Fibroblast of lung (primary cell): ENCODE measurements at places on chromosomes 1 and 21.

GRCh38 chr1:199734186-199734585, 293.3 kb upstream of the NR5A2 start:
- no peak for DNase-seq

- peak; percentile 41 for DNase-seq
Measured at GRCh38 chr1:200739702-200740570, 1.2 kb downstream of the CAMSAP2 start.

DNA sequence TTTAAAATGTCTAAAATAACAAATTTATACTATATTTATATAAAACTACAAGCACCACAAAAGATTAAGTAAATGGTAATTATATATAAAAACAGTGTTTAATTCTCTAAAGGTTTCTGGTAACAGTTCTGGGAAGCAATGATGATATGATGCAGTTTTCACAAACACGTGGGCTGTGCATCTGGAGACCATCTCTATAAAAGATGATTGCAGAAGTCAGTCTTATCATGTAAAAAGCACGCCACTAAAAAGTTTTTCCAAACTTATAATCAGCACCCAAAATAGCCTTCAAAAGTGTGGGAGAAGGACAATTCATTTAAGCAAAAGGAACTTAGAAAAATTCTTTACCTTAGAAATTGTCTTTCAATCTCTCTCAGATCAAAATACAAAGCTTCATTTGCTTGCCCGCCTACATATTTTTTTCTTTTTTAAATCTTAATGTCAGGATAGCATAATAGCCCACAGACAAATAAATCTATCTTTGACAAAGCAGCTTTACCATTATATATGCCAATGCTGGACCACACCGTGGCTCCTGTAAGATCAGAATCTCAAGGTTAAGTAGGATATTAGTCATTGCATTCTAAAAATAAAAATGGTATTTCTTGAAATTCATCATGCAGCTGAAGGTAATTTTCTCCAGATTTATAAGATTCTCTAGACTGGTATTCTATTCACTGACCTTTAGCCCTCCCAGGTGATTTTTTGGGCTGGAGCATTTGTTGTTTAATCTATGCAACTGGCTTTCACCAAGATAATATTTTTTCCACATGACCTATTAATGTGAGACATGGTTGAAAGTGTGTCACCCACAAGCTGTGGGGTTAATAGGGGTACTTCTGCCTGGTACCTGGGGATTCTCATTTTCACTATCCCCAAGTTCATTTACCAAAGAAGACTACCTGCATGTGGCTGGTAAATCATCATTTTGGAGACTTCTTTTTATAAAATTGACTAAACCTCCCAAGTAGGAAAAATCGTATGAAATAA, 189.6 kb upstream of the ST6GALNAC5 start:
- no peak for DNase-seq

DNA sequence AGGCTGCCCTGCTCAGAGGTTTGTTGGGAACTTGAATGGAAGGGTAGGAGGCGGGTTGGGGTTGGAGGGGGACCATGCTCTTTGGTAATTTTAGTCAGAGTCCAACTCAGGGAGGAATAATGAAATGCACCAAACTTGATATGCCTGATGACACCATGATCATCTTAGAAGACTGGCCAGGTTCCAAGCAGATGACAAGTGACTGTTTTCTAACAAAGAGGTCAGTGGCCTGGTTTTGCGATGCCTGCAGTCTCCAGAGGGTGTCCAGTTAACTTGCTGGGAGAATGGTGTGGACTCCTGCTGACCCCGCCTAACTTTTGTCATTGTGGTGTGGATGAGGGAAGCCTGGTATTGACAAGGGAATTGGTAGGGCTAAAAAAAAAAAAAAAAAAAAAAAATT, 12.4 kb downstream of the VANGL1 start:
- no peak for DNase-seq

GRCh38 chr1:25716320-25716719, 83.7 kb upstream of the SELENON start:
- DNase-seq, result no peak

DNA sequence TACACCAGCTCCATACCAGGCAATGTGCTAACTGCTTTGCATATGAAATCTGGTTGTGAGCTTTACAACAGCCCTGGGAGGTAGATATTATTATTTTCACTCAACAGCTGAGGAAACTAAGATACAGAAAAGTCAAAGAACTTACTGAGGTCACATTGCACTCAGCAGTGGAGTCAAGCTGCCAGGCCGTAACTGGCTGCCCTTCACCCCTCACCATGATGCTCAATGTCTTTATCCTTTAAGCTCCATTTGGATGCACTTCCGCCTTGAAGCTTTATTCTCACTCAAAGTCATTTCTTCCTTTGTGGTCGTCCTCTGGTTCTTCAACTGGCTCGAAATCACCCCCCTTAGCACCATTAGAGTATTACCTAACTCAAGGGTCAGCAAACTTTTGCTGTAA, 81.7 kb upstream of the RALGPS2 start:
- no peak for DNase-seq

DNA sequence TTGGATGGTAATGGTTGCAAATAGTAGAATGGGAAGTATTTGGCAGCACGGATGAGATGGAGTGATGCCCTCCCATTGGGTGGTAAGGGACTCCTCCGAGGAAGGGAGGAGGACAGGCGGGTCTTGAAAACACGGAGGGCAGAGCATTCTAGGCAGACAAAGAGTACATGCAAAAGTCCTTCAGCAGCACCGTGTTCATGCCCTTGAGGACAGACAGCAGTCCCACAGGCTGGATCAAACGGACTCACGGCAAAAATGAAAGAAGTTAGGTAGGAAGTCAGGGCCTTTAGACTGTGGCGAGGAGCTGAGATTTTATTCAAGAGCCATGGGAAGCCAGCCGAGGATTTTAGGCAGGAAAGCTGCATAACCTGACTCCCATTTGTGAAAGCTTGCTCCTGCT, 253.9 kb downstream of the RHOU start:
- DNase-seq, result no peak

DNA sequence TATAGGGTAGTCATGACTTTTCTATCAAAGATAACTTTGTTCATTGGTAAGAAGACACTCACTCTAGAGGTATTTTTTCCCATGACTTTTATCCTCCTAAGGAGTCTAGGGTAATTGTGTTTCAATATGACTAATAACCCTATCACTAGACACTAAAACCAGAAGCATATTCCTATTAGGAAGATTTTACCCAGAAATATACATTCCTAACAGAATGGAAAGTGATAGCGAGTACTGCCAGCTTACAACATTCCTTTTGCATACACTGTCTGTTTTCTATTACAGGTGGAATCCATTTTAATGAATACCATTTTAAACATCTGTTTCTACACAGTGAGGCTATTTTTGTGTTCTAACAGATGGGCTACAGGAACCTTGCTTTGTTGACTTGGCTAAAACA, 31.4 kb upstream of the C1orf185 start:
- peak; percentile 77 for DNase-seq

- no peak for DNase-seq
Measured at GRCh38 chr1:210917560-210918169, 216.3 kb downstream of the KCNH1 start.

- no peak for DNase-seq
Measured at GRCh38 chr1:211606332-211606913, 27.5 kb upstream of the SLC30A1 start.

DNA sequence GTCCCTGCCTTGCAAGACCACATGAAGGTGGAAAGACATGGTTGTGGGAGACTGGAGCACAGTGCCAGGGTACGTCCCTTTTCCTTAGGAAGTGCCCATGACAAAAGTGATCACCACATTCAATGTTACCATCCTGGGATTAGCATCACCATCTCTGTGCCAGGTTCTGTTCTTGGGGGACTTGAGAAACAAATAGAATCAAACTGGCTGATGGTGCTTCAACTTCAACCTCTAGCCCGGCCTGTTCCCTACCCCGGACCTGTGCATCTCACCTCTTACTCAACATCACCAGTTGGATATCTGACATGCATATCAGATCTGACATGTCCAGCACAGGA, 153.3 kb downstream of the GRIK3 start:
- DNase-seq, result no peak

DNA sequence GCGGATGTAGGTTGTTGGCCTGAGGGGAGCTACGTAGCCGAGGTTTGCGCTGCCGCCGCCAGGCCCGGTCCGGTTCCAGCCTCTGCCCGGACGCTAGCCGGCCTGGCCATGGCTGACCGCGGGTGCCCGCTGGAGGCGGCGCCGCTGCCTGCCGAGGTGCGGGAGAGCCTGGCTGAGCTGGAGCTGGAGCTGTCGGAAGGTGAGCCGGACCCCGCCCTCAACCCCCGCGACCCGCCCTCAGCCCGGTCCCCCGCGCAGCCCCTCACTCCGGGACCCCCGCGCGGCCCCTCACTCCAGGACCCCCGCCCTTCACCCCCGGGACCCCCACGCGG, 299 bp downstream of the DIP2A start:
- DNase-seq, result no peak

- no peak for DNase-seq
Measured at GRCh38 chr1:97960470-97960869, 39.6 kb upstream of the DPYD start.

DNA sequence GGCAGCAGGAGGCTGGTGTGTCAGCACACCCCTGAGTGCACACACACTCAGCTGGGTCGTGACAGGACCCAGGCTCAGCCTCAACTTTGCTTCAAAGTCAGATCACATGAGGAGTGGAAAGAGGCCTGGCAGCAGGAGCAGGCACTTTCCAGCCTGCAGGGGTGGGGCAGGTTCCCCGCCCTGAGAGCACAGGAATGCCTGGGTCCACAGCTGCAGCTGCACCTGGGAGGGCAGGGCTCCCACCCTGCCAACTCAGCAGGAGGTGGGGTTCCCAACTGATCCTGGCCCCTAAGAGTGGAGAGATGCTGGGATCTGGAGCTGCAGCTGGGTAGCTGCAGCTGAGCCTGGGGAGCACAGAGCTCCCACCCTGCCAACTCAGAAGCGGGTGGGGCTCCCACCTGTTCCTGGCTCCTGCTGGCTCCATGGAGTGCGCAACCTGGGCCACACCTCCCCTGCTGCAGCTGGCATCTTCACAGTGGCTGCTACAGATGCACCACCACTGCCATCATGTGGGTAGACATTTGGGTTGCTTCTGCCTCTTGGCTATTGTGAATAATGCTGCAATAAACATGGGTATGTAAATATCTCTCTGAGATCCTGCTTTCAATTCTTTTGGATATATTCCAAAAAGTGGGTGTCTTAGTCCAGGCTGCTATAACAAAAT, 415.4 kb downstream of the TTLL7 start:
- DNase-seq, result peak; percentile 28

DNA sequence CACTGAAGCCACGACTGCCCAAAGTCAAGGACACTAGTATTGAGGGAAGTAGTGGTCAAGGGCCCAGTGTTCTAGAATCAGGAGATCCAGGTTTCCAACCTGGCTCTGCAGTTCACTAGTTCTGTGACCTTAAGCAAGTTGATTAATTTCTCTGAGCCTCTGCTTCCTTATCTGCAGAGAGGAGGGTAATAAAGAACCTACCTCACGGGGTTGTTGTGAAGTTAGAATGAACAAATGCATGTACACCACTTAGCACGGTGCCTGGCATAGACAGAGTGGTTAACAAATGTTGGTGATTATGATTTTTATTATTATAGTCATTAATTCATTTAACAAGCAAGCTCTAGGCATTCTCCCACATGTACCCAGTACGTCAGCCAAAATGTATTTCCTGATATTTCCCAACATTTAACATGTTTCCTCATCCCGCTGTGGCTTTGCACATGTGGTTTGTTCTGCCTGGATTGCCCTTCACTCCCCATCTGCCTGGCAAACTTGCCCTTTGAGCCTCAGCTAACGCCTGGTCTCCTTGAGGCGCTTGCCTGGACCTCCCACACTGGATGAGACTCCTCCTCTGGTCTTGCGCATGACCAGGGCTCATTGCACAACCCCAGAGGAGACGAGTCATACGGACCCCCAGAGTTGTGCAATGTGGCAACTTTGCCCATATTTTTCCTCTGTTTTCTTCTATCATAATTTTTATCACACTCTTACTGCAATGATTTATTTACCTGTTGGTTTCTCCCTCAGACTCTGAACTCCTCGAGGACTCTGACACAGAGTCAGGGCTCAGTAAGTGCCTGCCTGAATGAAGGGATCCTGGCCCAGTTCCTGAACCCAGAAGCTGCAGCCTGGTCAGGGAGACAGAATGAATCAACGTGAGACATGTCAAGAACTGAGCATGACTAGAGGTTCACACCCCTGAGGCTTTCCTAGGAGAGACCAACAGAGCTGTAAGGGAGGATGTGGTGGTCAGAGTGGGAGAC, 20.7 kb upstream of the MFSD2A start:
- peak; percentile 99 for DNase-seq
